ENCODE measurements at places on chromosomes 2 and 18.
A peak's percentile ranks its signal among the peaks of the same experiment; 100 is the strongest.

- no peak for DNase-seq
Measured at GRCh38 chr2:224769489-224769888, 53.3 kb upstream of the CCDC195 start.

GRCh38 chr2:44051593-44052347 lies 56.0 kb upstream of the LRPPRC start:
- no peak for DNase-seq

DNA sequence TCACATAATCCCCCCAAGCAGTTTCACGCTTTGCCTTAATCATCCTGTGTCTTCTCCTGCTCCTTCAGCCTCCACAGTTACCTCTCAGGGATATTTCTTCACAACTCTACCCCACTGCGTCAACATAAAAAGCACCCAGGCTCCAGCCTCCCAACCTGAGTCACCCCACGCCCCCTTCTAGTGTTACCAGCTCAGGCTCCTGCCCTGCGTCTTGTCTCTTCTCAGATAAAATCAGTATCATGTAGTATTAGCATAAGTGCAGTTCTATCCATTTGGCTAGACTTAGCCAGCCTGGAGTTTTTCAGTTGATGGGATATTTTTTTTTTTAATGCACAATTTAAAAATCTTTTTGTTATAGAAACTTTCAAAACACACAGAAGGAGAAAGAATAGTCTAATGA lies 9.6 kb upstream of the PELI1 start:
- DNase-seq: no peak

DNA sequence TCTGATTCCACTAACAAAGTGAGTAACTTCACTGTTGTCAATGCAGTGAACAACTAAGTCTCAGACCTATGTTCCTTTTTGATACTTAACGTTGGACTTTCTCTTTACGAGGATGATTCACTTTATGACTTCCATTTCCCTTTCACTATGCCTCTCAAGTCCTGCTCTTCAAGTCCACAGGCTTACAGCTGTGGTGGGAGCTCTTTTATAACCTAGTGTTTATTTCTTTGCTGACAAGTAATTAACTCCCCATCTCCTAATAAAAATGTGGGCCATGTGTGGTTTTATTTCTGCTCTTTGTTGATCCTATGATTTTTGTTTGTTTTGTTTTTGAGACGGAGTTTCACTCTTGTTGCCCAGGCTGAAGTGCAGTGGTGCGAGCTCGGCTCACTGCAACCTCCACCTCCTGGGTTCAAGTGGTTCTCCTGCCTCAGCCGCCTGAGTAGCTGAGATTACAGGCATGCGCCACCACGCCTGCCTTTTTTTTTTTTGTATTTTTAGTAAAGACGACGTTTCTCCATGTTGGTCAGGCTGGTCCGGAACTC lies 142.1 kb downstream of the USP34 start:
- no peak for DNase-seq

DNA sequence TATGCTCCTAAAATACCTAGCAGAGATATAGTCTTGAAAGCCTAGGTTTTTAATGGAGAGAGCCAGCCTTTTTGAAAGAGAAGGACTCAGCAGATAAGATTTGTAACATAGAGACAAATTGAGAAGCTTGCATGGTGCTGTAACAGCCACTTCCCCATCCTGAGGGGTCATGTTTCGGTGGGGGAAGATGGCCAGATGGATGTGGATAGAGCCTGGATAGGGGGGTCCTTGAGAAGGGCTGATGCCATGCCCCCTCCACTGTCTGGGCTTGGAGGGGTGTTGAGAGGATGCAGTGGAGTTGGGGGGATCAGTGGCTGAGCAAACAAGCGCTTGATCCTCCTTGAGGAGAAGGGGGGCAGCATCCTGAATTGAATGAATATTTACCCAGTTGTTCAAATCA lies 178.0 kb upstream of the HS6ST1 start:
- DNase-seq: no peak

GRCh38 chr2:19312949-19313348 lies 45.5 kb downstream of the OSR1 start:
- no peak for DNase-seq

DNA sequence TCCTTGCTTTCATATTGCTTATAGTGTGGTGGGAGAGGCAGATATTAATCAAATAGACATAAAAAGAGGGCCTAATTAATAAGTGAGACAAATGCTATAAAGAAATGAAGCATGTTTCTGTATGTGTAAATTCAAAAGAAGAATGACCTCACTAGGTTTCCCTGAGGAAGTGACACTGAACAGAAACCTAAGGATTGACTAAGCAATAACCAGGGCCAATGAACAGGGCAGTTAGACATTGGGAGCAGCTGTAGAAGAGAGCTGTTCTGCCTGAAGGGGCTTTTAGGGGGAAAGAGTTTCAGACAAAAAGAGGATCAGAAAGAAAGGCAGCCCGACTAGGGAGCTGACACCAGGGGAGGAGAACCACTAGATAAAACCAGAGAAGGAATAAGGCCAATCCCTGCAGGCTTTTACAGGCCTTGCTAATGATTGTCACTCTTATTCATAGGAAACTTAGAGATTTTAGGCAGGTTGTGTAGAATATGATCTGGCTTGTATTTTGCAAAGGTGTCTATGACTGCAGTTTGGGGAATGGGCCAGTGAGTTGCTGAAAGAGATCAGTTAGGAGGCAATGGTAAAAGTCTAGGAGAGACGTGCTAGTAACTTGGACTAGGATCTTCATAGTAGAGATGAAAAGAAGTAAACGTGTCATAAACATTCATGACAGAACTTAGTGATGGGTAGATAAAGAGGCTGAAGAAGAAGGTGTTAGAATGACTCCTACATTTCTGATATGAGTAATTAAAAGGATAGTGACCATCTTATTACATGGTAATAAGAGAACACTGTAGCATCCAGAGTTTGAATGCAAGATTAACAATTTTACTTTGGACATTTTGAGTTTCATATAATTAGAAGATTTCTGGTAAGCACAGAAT lies 26.8 kb upstream of the NABP1 start:
- no peak for DNase-seq

DNA sequence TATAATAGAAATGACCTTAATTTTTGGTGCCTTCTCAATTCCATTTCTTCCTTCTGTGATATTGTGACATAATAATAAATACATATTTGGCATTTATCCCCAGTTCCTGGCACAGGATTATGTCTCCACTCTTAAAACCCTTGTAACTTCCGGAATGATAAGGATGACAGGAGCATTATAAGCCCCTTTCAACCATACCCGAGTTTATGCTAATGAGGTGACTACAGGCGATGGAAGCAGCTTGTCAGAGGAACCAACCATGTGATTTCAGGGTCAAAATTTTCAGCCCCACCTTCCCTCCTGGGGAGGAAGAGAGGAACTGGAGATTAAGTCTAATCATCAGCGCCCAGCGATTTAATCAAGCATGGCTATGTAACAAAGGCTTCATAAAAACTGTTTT lies 528.5 kb upstream of the CRIM1 start:
- no peak for DNase-seq

- no peak for DNase-seq
Measured at GRCh38 chr18:50441501-50441900, 66.7 kb downstream of the SKA1 start.

- no peak for DNase-seq
Measured at GRCh38 chr2:232374356-232374755, 4.2 kb upstream of the ALPP start.

DNA sequence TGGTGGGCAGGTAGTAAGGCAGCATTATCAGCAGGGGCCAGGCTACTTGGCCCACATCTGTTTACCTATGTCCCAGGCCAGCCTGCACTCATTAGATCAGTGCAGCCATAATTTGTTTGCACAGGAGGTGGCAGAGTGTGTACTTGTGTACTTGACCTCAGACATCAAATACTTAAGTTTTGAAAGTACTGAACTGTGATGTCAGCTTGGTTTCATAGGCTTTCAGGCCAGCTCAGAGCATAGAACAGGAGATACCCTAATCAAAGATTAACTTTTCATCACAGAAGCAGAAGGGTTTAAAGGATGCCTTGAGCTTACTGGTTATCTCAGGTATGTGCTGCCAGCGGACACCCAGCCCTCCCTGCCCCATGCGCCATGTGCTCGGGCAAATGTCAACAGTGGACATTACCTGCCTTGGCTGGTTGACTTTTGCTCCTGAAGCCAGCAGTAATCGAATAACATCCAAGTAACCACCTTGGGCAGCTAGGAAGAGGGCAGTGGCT lies 33.2 kb downstream of the ANKRD29 start:
- DNase-seq: no peak

GRCh38 chr2:33184041-33184440 lies 237.3 kb downstream of the LTBP1 start:
- DNase-seq: no peak

DNA sequence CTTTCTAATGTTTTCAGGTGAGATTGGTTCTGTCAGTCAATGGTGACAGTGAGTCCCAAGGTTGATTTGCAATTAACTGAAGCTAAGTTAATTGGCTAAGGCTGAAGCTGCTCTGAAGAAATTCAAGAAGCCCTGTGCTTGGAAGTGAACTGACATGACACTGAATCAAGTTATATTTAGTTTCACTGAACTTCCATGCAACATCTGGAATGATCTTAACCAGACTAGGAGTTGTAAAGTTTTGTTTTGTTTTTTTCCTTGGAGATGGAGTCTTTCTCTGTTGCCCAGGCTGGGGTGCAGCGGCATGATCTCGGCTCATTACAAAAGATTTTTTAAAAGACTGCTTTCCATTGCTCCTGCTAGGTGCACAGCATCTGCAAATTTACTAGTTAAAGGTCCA lies 11.4 kb downstream of the SERPINB5 start:
- DNase-seq: no peak

- DNase-seq: no peak
Measured at GRCh38 chr2:109098251-109098920, 30.6 kb upstream of the SH3RF3 start.

DNA sequence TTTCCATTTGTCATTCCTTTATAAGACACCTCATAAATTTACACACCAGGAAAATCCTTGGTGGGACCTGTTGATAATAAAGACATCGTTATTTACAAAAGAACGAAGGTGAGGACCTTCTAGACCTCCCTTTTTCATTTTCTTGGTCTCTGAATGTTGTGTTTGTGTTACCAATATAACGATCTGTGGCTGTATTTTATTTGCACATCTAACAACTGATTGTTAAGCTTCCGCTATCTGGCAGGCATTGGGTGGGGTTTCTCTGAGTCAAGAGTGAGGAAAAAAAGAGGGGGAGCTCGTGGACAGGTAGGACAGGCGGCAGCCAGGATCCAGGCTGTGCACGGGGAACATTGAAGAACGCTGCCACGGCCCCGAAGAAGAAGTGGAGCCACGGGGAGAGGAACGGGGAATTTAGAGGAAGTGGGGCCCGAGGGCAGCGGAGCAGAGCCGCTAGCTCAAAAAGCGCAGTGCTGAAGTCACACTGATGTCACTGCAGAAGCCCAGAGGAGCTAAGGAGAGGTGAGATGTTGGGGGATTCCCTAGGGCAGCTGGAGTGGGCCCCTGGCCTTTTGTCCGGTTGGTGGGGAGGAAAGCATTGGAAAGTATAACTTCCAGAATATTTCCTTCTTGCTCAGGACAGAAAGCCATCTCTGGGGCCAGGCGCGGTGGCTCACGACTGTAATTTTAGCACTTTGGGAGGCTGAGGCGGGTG lies 20.9 kb upstream of the DNMT3A start:
- DNase-seq: peak; percentile 39

- DNase-seq: no peak
Measured at GRCh38 chr2:39433586-39434195, 3.4 kb downstream of the MAP4K3 start.

- no peak for DNase-seq
Measured at GRCh38 chr2:181774685-181775084, 94.4 kb upstream of the NEUROD1 start.

GRCh38 chr2:204261846-204262245 lies 283.4 kb upstream of the PARD3B start:
- DNase-seq: no peak

DNA sequence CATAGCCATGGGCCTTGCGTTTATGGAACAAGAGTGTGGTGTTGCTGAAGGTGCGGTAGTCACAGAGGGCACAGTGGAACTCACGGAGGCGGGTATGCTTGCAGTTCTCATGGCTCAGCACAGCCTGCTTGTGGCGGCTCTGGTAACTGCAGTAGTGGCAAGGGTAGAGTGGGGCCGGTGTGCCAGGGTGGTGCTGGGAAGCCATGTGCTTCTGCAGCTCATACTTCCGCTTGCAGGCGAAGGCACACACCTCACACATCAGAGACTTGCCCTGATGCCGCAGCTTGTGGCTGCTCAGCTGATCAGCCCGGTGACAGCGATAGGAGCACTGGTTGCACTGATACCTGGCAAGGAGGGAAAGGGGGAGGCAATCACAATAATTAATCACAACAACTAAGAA lies 14.7 kb downstream of the ZNF142 start:
- DNase-seq: no peak

DNA sequence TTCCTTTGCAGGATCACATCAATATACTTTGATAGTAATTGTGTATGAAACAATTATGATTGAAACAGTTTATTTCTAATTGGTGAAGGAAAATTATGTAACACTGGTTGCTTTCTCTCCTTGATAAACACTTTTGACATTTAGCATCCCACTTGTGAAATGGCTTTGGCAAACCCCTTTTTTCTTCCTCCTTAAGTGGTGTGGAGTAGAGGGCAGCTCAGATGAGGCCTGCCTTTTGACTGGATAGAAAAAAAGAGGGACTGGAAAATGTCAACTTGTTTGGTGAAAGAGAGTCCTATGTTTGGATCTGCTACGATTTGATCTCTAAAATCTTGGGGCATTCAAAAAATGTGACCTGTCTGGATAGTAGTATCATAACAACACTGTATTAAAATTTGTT lies 318.3 kb downstream of the MEIS1 start:
- DNase-seq: no peak

- DNase-seq: no peak
Measured at GRCh38 chr2:231467016-231467545, 2.8 kb upstream of the NCL start.

DNA sequence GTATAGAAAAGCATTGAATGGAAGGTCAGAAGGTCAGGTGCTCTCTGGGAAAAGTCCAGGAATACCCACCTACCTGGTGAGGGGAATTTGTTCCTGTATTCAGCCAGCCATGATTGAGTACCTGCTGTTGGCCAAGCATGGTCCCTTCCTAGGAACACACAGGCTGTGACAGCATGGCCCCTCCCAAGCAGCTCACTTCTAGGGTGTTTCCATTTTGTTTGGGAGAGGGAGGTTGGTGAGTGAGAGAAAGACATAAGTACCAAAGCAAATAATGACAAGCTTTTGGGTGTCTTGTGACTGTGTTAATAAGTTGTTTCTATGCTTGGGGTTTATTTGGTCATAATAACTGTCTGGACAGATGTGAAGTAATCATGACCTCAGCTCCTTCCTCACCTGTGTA lies 46.3 kb downstream of the CABLES1 start:
- no peak for DNase-seq

GRCh38 chr18:3451989-3452749 lies 2.2 kb downstream of the TGIF1 start:
- peak; percentile 26 for DNase-seq

GRCh38 chr18:60202708-60203107 lies 169.9 kb downstream of the MC4R start:
- no peak for DNase-seq

DNA sequence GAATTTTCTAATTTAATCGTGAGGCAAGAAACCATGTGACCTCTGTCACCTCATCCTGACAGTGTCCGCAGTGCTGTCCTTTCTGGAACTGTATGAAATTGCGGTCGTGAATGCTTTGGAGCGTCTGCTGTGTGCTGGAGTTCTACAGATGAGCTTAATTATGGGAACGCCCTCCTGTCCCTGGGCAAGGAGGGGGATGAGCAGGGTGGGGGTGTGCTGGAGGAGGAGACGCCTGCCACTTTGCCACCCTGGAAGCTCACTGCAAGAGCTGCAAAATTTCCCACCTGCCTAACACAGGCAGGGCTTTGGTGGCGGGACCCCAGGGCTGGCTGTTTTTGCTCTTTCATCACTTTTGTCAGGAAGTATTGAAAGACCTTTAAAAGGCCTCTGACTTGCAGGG lies 6.5 kb downstream of the LPIN1 start:
- DNase-seq: no peak

GRCh38 chr2:187686416-187687024 lies 132.3 kb upstream of the TFPI start:
- no peak for DNase-seq
